NCI-H1105 treated with DMSO at 0.1 percent for 48 hours (cell line): ENCODE measurements at places on chromosomes 11 and 22.

GRCh38 chr11:114596175-114596919 is 761 bp upstream of the NXPE4 start:
- DNase-seq, result no peak

GRCh38 chr22:47626428-47627390 is 864.3 kb downstream of the TBC1D22A start:
- DNase-seq, result no peak

- DNase-seq, result no peak
These were observed 36.7 kb downstream of the CAPN1 start for GRCh38 chr11:65218446-65218845.

- DNase-seq, result no peak
These were observed 211.3 kb downstream of the NXPE2 start for GRCh38 chr11:114889594-114890011.

DNA sequence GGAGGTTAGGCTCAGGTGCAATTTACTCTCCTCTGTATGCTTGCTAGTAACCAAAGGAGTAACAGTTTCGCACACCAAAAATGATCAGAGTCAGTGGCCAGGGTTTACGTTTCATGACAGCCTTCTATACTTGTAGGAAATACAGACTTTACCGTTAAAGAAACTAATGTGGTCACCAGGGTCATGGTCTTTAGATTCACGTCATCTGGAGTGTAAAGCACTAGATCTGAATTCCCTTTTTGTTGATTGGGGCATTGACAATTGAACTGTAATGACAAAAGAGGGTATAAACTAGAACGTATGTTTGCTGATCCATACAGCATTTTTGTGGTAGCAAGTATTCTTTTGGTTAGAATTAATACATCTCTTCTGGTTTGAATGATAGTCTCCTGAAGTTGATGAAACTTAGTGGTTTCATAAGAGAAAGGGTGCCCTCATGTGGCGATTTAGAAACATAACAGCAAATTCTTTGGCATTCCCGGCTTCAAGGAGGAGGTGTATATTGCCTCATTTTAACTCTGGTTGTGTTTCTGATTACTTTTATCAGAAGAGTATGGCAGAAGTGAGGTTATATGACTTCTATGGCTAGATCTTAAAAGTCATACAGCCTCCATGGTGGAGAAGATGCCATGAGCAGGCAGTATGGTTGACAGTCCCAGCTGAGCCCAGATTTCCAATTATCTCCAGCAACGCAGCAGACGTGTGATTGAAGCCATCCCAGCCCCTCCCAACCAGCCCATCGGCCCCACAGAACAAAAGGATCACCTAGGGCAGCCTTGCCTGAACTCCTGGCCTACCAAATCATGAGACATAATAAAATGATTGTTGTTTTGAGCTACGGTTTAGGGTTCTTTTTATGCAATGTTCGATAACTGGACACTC is 35.1 kb downstream of the MMP7 start:
- DNase-seq, result peak; percentile 88
